ENCODE measurements at places on chromosomes 5 and 9.

- no peak for DNase-seq
These were observed 113.2 kb downstream of the UNC13B start for GRCh38 chr9:35274993-35275392.

- DNase-seq, result no peak
These were observed 136.5 kb downstream of the KIF4B start for GRCh38 chr5:155150012-155150411.

DNA sequence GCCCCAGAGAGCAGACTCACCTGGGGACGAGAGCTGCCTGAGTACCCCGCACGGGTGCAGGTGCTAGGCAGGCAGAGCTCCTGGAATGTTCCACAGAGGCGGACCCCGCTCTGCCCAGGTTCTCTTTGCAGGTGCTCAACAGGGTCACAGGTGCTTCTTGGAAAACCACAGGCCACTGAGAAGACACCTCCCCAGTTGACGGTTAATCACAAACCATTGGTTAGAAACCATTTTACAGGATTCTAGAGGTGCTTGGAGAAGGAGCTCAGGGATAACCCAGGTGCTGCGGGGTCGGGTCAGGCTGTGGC, 17.3 kb upstream of the SLC6A19 start:
- DNase-seq, result no peak

DNA sequence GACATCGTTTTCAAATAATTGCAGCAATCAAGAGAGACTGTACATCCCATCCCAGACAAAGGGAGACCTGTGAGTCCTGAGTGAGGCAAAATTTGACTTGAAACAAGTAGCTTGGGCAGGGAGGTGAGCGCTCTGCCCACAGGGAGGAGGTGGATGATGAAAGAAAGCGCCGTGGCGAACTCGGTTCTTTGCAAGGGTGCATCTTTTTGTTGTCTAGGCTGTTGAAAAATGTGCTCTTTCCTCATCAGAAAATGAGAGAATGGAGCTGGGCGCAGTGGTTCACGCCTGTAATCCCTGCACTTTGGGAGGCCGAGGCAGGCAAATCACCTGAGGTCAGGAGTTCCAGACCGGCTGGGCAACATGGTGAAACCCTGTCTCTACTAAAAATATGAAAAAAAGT, 150.5 kb downstream of the GAPVD1 start:
- no peak for DNase-seq

DNA sequence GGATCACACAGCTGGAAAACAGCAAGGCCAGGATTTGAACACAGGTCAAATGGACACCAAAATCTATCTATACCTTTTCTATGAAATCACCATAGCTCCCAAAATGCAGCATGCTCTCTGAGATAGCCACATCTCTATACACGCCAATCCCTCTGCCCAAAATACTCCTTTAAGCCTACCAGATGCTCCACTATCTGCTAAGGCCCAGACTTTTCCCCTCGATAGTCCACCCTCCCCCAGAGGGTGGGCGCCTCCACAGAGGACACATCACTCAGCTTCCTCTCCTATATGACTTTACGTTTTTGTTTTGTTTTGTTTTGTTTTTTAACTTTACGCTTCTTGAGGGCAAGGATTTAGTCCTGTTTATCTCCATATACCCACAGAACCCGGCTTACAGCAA, 46.8 kb downstream of the MTMR12 start:
- DNase-seq, result no peak
